ENCODE measurements at places on chromosomes 6 and 20. TPM values are rescaled to one million over a fixed set of nuclear protein-coding genes. Genes with fewer than 3 reads are reported as not detected.

OSTM1 gene
- total RNA-seq = 20.6 TPM

DNA sequence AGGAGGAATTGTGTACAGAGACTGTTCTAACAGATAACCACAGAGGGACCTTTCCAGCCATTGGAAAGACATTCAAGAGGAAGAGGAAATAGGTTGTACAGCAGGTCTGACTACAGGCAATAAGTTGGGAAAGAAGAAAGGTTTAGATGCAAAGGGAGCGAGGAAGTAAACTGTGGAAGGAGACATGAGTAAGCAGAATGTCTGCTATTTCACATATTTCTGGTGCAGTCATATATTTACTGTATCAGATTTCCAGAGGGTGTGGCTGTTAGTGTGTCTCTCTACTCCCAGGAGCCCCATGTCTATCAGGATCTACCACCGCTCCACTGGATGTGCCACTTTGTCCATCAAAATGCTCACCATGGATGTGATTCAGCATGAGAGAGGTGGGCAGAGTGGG is 25.9 kb downstream of the MRS2 start:
- DNase-seq = no peak

GJA10 gene
- total RNA-seq = not detected

DNA sequence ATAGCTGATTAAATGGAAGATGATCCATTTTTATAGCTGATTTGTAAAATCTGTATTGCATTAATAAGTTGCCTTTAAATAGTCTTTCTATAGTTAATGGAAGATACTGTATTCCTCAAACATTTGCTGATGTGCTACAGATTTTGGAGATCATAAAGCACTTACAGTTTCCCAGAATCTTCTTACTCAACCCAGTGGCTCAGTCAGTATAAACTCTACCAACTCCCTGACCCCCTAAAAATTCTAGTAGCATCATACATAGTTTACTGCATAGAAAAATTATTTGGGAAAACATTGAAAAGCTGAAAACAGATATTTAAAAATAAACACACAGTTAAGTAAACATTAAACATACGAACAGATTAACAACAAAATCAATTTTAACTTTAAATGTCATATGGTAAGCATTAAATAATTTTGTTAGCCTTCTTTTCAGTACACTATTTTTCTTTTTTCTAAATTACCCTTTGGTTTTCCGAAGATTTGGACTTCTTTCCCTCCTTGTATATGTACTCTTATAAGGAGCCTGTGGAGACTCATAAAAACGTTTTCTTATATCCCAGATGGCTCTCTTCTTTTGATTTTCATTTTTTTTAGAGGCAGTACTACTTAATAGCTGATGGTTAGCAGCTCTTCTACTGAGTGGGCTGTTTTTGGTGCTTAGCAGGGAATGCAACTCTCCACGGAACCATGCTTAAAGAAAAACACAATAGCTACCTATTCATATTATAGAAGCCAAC is 62.7 kb upstream of the BMP5 start:
- peak; percentile 16 for DNase-seq

PGC gene
- 1,005 TPM for total RNA-seq

All from stomach (tissue), 19 donors.